ENCODE measurements at places on chromosomes 5 and 9.

GRCh38 chr9:133428617-133429101, 6.5 kb downstream of the ADAMTS13 start:
- no peak for DNase-seq

DNA sequence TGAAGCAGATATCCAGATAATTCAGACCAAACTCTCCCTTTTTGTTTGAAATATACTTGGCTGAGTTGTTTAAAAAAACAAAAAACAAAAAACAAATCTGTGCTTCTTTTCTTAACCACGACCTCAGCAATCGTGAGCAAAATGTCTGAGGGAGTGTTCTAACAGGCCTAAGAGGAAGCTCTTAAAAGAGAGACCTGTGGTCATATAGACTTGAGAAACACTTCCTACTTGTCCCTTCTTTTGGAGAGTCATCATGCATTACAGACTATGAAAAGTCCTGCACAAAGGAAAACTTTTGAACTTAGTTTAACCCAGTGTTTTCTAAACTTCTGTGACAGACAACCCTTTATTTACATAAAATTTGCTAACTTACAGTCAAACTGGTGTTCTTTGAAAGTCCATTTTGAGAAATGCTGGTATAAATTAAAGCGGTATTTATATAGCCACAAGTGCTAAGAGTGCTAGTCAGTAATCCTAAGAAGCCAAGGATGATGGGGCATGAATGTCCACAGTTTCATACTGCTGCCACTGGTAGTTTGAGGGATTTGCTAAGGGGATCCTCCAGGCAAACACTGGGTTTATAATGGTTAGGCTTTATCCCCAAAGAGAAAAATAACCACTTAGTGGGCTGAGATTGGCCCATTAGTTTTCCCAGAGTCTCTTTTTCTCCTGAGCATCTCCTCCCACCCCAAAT, 199.8 kb downstream of the LRRC70 start:
- DNase-seq: no peak

DNA sequence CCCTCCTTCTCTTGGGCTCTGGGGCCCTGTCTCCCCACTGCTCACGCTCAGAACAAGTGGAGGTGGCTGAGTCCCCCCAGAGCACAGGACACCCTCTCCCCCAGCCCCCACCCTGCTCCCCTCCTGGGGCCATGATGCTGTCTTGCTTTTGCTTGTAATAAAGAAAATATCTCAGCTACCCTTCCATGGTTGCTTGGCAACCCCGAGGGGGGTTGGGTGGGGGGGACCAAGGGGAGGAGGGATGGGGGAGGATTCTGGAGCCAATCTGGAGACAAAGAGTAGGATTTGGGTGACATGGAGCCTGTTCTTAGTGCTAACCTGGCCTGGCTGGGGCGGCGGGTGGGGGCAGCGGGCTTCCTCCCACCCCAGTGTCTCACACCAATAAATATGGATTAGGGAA, 16.1 kb upstream of the CERCAM start:
- no peak for DNase-seq

DNA sequence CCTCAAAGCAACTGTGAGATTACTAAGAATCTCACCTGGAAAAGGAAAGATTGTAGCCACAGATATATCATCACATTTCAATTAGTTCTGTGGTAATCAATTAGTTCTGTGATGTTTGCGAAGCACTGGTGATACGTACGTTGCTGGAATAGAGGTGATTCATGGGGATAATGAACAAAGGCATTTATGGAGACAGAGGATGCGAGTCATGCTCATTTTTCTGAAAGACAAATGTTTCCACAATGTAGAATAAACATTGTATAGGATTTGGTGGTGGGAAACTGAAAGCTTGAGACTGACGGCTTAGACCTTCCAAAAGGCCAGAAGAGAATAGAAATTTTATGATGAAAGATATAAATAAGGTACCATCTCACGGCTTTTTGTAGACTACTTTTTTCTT, 507.3 kb upstream of the TYRP1 start:
- DNase-seq: no peak

DNA sequence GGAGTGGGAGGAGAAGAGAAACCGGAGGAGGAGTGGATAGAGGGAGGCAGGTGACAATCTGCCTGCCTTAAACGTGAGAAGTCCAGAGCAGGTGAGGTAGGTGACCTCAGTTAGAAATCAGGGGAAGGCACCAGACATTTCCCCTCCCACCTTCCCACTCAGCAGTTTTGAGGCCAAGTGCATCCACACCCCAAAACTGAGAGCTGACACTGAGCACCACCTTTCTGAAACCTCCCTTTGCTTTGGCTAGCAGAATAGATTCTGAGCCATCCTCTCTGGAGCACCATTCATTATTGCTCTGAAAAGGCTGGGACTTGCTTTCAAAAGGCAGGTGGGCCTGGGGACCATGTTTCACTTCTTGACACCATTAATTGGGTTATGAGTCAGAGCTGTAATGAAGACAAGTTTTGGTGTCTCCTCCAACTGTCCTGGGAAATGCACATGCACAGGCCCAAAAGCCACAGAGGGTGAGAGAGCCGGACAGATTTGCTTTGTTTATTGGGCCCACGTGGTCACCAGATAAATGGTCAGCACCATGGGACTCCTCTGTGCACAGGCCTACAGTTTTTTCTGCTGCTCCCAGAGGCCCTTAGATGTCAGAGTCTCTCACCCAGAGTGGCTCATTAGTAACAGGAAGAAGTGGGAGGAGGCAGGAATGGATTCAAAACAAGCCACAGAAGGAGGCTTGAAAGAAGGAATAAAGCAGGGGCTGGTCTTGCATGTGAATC, 314.7 kb downstream of the TLE1 start:
- DNase-seq: no peak

GRCh38 chr5:173228639-173229381, 6.2 kb downstream of the NKX2-5 start:
- DNase-seq: no peak

GRCh38 chr5:160473681-160474080, 52.0 kb downstream of the PTTG1 start:
- DNase-seq: no peak

GRCh38 chr5:158513490-158514318, 586.0 kb downstream of the EBF1 start:
- DNase-seq: no peak

DNA sequence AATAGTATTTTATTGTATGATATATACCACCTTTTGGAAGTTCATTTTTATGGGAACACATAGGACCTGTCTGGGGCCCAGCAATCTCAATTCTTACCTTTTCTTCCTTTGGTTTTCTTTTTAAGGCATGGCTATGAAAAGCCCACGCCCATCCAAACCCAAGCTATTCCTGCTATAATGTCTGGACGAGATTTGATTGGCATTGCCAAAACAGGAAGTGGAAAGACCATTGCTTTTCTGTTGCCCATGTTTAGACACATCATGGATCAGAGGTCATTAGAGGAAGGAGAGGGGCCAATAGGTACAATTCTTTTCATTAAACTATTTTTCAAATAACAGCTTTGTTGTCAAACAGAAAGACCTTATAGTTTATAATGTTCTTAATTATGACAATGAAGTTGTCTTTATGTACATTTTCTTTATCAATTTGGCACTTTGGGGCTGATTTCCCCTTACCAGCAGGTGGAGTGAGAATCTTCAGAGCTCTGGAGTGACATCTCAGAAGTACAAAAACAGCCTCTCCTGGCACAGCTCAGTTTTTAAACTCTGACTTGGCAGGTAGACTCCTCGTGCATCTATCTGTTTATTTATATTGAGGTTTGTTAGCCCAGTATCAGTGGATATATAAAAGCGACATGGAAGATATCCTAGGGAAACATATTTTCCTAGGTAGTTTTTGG, 25.8 kb downstream of the DDX46 start:
- DNase-seq: no peak

All from amniotic stem cell (primary cell).